ENCODE measurements at places on chromosomes 2 and 18.

- no peak for DNase-seq
These were observed 8.7 kb upstream of the CRYGA start for GRCh38 chr2:208172125-208172524.

DNA sequence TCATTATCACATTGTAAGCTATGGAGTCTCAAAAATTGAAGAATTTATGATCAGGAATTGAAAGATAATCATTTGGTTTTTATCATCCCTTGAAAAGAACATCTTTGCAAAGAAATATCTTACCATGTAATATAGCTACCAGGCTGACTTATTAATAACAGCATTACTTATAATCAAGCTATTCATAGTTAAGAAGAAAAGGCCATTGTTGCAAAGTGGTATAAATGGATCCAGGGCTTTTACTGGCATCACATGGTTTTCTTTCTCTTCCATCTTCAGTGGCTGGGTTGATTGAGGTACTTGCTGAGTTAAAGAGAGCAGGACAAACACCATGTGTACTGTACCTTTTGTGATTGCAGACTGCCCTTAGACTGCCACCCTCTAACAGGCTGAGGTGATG is 39.6 kb downstream of the MFSD6 start:
- DNase-seq: no peak

DNA sequence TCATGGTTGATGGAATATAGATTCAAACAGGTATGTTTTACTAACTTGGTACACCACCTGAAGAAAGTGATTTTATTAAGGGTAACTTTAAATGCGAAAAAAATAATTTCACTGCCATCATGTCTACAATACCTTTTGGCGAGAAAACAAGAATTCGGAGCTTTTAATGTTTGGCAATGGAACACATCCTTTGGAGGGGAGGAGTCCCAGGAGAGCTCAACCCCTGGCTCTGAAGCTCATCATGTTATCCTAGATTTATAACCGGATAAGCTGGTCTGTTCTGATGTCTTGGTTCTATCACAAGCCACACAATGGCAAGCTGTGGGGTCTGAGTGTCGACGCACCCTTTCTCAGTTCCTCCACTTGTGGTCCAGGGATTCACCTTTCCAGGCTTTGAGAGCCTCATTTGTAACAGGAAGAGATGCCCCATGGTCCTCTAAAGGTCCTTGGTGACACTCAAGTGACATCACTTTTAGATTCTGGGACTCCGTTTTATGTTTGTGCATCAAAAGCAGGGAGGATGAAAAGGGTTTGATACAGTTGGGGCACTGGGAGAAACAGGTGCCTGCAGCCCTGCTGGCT is 172.7 kb downstream of the BCL2 start:
- DNase-seq: no peak

DNA sequence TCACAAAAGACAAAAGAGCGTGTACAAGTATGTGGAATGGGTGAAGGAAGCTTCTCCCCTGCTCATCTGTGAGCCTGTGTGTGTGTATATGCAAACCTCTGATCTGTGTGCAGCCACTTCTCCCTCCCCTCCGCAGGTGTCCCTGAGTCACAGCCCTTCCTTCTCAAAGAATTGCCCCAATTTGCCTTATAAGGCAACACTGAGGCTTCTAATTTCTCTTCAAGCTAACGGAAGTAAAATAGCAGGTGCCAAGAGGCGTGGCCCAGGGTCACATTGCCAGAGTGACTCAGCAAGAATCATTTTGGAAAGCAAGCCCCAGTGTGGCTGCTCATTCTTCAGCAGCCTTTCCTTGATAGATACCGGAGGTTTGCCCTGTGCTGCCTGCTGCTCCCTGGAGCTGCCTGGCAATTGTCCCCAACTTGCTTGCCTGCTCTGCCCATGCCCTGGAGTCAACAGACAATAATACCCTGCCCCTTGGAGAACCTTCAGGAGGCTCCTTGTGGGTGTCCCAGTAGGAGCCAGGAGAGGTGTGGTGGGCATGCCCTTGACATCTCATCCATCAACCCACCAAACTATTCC is 37.3 kb upstream of the BMP10 start:
- peak; percentile 79 for DNase-seq

- DNase-seq: no peak
These were observed 27.9 kb downstream of the PDIA6 start for GRCh38 chr2:10784719-10785118.

DNA sequence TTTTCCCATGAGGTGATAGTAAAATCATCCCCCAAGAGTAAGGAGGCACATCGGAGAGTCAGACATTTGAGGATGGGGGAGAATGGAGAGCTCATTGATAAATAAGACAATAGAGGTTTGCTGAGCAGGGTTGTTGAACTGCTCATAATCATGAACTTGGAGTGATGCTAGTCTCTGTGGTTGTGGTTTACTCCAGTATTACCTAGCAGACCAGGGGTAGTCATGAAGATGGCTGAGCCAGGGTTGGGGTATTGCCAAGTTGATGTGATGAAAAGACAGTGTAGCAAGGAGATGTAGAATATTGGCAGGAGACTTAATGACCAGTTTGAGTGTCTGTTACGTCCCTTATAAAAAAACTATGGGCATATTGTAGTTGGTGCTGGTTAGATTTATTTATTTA is 25.4 kb downstream of the CYBRD1 start:
- DNase-seq: no peak

DNA sequence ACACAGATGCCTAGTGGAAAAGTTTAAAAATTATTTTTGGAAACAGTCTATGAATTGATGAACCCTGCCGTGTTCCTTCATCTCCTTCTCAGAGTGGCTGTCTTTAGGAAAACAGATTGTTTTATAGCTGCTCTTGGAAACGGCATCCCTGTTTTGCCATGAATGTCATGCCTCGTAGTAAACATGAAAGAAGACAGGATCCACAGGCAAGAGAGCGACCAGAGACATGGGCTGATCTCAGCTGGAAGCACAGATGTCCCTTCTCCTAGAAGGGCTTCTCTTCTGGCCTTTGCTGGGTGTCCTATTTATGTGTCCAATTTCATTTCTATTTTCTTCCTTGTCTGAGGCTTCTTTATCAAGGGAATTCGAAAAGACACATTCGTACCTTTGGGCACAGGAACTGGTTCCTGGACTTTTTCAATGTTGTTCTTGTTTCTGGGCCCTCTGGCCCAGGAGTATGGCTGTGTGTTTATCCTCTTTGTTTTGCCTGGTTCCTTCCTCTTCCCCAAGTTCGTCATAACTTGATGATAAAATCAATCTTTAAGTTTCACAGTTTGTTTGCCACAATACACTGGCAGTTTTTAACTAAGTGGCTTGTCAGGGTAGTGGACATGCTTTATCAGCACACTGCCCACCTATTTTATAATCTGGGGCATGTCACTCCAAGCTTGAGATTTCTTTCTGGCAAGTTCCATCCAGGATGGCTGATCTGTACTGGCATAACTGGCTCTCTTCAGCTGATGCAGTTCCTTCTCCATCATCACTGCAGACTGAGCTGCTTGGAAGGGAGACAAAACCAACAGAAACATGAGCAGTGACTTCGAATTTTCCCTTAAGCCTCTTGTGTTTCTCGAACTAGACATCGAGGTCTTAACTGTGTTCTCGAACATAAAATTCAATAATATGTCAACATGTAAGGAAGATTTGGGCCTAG is 63.2 kb upstream of the MGAT4A start:
- DNase-seq: no peak

DNA sequence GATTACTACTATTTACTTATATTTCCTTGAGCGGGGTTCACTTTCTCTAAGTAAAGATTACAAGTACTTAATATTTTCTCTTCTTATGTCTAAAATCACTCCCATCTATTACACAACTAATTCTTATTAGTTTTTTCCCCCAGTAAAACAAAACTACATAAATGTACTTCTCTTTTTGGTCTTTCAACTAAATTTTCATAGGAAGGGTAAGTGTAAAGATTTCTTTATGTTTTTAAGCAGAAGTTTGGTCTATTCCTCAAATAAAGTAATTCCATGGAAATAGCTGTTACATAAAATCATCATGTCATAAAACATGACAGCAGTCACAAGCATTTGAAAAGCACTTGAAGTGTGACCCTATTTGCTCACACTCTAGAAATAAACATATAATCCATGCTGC is 249.0 kb downstream of the ZEB2 start:
- DNase-seq: no peak

- DNase-seq: no peak
These were observed 622.5 kb downstream of the RNF144A start for GRCh38 chr2:7539760-7540159.

DNA sequence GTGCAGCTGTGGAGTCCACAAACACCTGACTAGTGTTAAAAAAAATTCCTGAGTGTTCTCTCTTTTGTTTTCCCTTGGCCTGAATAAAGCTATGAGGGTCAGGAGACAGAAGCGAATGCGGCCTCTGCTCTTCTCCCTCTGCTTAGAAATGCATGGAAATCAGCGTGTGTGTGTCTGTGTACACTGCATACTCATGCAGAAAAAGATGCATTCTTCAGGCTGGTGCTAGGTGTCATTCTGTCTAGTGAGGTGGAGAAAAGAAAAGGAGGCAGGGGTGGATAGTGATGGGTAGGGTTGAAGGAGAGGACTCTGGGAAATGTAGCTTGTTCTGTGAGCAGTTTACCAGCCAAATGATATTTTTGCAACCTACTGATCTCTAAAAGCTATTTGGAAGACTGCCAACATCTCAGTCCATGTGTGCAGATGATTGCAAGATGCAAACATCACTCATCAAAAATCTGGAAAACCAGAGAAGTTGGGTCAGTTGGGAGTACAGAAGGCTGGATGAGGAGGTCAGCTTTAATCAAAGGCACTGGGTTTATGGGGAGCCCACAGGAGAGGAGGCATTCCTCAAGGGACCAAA is 177.7 kb downstream of the INSIG2 start:
- DNase-seq: no peak

DNA sequence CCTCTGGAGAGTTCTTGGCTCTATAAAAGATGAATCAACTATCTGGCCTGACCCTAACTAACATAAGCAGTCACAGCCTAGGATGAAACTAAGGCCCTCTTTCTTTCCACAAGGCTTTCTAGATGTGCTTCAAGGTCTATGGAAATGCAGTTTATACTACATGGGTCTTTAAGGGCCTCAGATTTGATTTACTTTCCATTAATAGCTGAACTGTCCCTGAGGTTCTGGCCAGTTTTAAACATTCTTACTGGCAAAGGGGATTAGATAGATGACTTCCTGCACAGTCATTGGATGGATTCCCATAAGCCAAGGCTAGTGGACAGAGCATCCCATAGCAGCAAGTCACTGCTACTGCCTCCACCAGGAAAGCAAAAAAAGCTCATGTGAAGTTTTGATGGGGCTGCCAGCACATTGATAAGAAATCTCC is 38.1 kb upstream of the LCLAT1 start:
- no peak for DNase-seq

DNA sequence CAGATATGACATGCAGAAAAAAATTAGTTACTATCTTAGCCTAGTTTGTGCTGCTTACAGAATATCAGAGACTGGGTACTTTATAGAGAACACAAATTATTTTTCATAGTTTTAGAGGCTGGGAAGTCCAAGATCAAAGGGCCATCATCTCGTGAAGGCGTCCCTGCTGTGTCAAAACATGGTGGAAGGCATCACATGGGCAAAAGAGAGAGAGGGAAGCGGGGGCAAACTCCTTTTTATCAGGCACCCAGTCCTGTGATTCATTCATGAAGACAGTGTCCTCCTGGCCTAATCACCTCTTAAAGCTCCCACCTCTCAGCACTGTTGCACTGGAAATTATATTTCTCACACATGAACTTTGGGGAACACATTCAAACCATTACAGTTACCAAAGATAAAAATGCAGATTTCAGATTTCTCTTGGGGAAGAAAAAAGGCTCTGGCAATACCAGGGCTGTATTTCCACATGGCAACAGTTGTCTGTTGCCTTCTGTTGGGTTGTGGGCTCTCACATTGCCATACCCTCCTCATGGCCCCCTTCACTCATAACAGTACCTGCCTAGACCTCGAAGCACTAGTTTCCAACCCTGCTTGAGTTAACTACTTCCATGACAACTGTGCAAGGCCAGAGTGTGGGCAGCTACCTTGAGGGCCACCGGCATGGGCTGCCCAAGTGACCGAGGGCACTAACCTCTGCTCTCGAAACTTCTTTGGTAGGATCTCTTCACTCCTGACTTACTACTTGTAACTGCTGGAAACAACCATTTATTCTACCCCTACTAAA is 2.7 kb upstream of the ACTR3 start:
- no peak for DNase-seq

GRCh38 chr18:43129946-43130524 is 14.6 kb upstream of the RIT2 start:
- no peak for DNase-seq

Data from stimulated activated CD8-positive, alpha-beta memory T cell treated with anti-CD3 and anti-CD28 coated beads, Interleukin-4, amount 100 ng/mL, for 4 hours (primary cell).